Epithelial cell of proximal tubule (primary cell): ENCODE measurements at places on chromosomes 3 and 15. TPM values are rescaled to one million over a fixed set of nuclear protein-coding genes. Genes with fewer than 3 reads are reported as not detected.
A peak's percentile ranks its signal among the peaks of the same experiment; 100 is the strongest.

The CCDC54 gene
- not detected in 2 replicates for total RNA-seq

The GPR15 gene
- total RNA-seq = not detected in 2 replicates

The RRP9 gene
- total RNA-seq = 28.0 and 56.8 TPM in 2 replicates

The SLC22A14 gene
- not detected in 2 replicates for total RNA-seq

The FAM3D gene
- not detected in 2 replicates for total RNA-seq

The SAXO2 gene
- total RNA-seq = 0.12 and 2.2 TPM in 2 replicates

The RYR3 gene
- 0.75 TPM in 1 of 2 replicates, not detected in the other for total RNA-seq

The UNC13C gene
- 0.06 and 0.29 TPM in 2 replicates for total RNA-seq

DNA sequence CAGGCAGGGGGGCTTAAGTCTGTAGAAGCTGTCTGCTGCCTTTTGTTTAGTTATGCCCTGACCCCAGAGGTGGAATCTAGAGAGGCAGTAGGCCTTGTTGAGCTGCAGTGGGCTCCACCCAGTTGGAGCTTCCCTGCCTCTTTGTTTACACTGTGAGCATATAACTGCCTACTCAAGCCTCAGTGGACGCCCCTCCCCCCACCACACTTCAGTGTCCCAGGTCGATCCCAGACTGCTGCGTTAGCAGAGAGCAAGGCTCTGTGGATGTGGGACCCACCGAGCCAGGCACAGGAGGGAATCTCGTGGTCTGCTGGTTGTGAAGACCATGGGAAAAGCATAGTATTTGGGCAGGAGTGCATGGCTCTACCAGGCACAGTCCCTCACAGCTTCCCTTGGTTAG is 446.8 kb upstream of the RARB start:
- no peak for DNase-seq

GRCh38 chr3:39254806-39255449 is 24.9 kb downstream of the CX3CR1 start:
- no peak for DNase-seq

DNA sequence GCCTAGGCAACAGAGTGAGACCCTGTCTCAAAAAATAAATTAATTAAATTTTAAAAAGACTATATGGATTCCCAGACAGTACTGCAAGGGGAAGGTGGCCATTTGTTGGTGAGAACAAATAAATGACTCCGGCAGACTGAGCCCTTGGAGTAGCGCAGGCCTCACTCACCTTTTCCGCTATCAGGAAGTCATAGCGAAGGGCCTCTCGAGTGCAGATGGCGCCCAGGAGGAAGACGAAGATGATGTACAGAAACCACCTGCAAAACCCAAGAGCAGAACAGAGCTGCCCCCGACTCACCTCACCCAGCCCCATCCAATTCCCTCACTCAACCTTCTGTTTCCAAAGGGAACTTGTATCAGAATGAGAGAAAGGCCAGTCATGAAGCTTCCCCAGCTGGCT is 62.8 kb upstream of the HEG1 start:
- no peak for DNase-seq

DNA sequence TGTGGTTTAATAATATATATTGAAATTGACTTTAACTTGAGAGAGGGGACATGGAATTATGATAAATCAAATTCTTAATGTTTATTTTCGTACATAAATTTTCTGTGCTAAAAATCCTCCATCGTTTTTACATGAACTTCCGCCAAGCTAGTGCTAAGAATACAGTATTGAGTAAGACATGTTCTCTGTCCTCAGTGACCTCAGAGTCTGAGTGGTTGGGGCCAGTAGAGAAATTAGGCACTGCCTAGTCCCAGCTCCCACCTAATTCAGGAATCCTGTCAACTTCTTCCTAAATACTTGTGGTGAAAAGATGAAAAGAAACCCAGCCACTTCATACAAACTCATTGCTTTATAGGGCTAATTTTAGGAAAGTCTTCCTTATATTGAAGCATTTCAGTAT is 110.3 kb downstream of the PPP2R3A start:
- DNase-seq = no peak

DNA sequence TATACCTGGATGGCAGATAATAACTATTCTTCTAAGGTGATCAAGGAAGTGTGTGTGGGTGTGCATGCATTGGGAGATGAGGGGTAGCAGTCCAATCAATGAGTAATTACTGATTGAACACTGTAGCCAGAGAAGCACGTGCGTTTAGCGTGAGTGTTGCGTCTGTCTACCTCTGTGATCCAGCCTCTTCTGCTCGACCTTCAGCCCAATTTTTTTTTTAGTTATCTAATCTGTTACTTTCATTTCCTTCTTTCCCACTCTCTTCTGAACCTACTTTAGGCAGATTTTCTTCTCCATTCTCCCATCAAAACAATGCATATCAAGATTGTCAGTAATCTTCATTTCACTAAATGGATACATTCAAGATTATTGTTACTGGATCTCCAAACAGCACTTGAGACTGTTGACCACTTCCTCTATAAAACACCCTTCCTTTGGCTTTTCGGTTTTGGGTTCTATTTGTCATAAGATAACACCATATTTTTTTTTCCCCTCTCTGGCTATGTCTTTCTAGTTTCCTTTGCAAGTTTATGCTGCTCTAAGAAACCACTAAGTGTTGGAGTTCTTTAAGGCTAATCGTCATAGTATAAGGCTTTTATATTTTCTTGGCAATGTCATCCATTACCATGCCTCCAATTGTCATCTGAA is 41.0 kb downstream of the MCTP2 start:
- no peak for DNase-seq

- no peak for DNase-seq
Observed at GRCh38 chr3:131167867-131168266, 141.2 kb downstream of the NEK11 start.

GRCh38 chr3:161695811-161696210 is 199.2 kb downstream of the OTOL1 start:
- no peak for DNase-seq

GRCh38 chr15:29669823-29670222 is 152.4 kb downstream of the TJP1 start:
- no peak for DNase-seq

DNA sequence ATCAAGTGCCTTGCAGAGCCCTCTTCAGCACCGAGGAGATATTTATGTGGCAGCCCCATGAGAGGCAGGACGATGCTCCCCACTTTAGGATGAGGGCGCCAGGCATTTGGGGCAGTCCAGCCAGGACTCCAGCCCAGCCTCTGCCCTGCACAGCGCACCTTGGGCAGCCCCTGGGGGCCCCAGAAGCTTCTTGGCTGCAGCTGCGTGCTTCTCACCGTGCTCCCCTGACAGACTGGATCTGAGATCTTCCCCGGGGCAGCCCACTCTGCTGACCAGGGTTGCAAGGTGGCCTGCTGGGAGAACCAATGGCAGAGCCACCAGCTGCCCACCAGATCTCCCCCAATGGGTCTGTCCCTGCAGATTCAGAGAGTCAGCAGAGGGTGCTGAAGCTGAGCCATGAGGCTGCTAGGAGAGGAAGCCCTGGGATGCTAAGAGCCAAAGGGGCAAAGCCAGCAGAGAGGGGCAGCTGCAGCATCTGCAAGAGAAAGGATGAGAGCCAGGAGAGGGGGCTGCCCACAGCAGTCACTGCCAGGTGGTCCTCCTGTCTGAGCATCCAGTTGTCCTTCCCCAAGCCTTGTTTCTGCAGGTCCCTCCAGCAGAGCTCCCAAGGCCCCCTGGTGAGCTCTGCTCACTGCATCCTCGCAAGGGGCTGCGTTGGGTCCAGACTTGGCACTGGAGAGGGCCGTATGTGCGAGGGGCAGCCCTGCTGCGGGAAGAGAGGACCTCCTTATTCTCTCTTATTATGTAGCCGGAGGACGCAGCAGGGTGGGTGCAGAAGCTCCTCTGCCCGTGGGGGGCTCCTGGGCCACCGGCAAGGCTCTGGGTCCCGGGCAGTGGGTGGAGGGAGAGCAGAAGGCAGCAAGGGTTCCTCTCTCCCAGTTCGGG is 14.7 kb upstream of the KLF13 start:
- no peak for DNase-seq

DNA sequence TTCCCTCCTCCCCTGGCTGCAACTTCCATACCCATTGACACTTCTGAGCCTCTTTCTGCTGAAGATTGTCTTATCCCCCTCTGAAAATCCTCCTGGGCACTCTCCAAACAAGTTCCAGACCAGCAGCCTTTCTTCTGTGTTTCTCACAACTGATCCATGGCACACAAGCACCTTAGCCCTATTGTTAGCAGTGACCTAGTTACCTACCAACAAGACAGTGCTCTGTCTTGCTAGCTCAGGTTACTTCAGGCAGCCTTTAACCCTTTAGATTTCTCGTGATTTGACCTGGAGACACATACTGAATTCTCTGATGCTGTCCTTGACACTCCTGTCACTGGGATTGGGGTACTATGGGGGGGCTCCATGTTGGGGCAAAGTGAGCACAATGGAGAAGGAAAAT is 82.1 kb downstream of the GTF2E1 start:
- no peak for DNase-seq

DNA sequence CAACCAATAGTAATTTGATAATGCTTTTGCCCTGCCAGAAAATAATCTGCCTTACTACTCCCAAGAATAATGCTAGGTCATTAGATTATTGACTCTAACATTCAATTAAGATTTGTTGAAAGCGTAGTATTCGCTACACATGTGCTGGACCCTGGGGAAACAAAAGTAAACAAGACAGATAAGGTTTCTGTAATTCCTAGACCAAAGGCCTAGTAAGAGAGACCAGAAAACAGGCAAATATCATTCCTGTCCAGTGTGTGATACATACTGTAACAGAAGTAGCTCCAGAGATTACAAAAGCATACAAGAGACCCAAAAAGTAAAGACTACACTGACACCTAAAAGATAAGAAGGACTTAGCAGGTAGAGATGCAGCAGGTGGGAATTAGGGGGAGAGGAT is 60.8 kb downstream of the PLOD2 start:
- no peak for DNase-seq

DNA sequence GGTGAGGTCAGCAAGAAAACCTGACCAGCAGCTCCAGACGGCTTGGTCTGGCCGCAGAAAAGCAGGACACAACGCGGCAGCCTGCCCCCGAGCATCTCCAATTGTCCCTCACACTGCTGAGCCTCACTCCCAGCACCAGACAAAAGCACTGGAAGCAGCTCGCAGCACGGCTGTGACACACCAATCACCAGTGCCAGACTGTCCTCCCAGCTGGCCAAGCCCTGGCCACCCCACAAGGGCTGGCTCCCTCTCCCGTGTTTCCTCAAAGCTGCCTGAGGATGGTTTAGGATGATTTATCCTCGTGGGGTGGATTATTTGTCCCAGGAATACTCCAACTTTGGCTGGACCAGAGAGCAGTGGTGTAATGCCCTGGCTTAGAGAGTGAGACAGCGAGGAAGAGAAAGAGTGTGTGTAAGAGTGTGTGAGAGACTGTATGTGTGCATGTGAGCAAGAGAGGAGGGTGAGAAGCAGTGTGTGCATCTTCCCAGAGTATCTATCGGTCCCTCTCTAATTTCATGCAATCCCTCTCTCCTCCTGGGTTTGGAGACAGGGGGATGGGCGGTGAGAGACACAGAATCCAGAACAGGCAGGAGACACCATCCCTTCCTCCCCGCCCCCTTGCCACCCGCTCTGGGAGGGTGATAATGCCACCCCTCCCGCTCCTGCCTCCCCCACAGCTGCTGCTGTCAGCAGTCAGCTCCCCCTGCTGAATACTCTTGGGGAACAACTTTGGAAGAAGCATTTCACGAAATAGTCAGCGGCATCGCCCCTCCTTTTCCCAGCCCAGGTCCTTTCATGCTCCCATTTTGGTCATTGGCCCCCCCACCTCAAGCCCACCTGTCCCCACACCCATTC is 34.2 kb downstream of the SEMA5B start:
- no peak for DNase-seq

- DNase-seq = no peak
Observed at GRCh38 chr3:179093807-179094206, 22.2 kb upstream of the ZMAT3 start.

DNA sequence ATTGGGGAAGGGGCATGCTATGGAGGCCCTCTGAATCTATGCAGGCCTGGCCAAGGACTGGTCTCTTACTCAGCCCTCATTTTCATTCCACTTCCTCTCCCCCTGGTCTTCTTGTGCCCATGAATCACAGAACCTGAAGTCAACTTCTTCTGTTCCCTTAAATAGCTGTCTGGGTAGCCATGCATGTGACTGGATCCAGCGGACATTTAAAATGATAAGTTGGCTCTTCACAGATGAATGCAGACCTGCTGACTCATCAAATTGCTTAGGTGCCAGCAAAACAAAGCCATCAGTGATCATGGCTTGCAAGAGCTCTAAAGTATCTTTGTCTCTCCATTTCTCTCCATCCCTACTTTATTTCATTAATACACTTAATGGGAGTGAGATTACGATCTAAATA is 90.1 kb upstream of the CADPS start:
- DNase-seq = peak; percentile 59

DNA sequence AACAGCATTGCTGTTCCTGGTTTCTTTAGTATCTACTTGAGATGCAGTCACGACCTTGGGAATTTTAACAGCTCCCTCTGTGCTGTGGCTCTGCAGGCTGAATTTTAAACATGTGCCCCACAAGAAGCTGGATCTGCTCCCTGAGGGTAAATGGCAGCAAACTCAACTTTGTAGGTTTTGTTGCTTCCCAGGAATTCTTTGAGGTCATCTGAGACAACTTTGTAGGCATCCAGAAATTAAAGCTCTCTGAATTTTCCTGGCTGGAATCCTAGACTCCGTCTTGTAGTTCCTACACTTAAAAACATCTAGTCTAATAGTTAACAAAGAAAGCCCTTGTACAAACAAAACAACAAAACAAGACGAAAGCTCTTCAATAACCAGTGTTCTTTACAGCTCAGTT is 366.3 kb downstream of the FEZF2 start:
- DNase-seq = peak; percentile 26

DNA sequence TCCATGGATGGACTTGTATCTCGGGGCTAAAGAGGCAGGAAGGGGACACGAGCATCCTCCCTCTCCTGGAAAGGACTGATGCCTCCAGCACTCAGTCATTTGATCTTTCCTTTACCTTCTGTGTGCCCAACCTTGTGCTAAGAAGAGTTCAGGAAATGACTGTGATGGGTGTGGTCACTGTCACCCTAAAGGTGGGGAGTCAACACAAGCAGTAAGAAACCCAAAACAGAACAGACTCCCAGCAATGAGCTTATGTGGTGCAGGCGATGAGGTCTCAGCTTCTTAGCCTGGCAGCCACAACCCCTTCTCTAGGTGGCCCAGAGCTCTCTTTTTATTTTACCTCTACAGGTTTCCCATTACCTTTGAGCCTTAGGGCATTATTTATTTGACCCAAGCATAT is 3.8 kb downstream of the MPI start:
- no peak for DNase-seq

DNA sequence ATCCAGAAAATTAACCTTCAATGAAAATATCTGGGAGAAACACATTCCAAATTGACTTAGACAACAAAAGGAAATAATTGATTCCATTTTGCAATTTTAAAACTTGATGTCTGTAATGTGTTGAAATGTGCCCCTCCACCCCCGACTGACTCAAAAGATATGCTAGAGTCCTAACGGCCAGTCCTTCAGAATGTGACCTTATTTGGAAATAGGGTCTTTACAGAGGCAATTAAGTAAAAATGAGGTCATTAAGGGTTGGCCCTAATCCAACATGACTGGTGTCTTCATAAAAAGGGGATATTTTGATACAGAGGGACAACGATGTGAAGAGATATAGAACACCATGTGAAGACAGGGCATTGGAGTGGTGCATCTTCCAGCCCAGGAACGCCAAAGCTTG is 153.9 kb downstream of the PDZRN3 start:
- no peak for DNase-seq

- no peak for DNase-seq
Observed at GRCh38 chr15:42921342-42921731, 759 bp upstream of the TTBK2 start.
